ENCODE measurements at places on chromosomes 16 and 17. TPM values are rescaled to one million over a fixed set of nuclear protein-coding genes. Genes with fewer than 3 reads are reported as not detected.
A peak's percentile ranks its signal among the peaks of the same experiment; 100 is the strongest.

Gene PROCA1
- total RNA-seq, result 3.0 TPM

- peak overlapping the region; percentile 6 for H3K27ac ChIP-seq
- no peaks in the 10 kb centered on the region for H3K36me3 ChIP-seq
- H3K27me3 ChIP-seq, result peaks cover 2% of the 10 kb centered on the region
- DNase-seq, result no peak
- no peak overlapping the region for H3K4me3 ChIP-seq
These were observed 20.9 kb downstream of the KCNG4 start for GRCh38 chr16:84218956-84219355.

Gene KRTAP1-3
- total RNA-seq, result not detected

- peaks cover 3% of the 10 kb centered on the region for H3K27me3 ChIP-seq
- DNase-seq, result no peak
- H3K4me1 ChIP-seq, result peaks cover 24% of the 10 kb centered on the region
- no peak overlapping the region for H3K27ac ChIP-seq
- H3K4me3 ChIP-seq, result no peak overlapping the region
- H3K36me3 ChIP-seq, result no peaks in the 10 kb centered on the region
These were observed 96.5 kb upstream of the TBX2 start for GRCh38 chr17:61302953-61303816.

- H3K27me3 ChIP-seq, result peaks cover 24% of the 10 kb centered on the region
- peak within 1 kb of the TSS; percentile 81 for H3K27ac ChIP-seq
- no peaks in the 10 kb centered on the region for H3K36me3 ChIP-seq
These were observed at the start of gene CDH3 for GRCh38 chr16:68644715-68645493. TSS of gene CDH3 (plus strand) at chr16:68645310. CDS start at chr16:68645380, 70 bp downstream.

Measured in type B pancreatic cell (in vitro differentiated cells).